ENCODE measurements at places on chromosomes 4 and X.
A peak's percentile ranks its signal among the peaks of the same experiment; 100 is the strongest.

DNA sequence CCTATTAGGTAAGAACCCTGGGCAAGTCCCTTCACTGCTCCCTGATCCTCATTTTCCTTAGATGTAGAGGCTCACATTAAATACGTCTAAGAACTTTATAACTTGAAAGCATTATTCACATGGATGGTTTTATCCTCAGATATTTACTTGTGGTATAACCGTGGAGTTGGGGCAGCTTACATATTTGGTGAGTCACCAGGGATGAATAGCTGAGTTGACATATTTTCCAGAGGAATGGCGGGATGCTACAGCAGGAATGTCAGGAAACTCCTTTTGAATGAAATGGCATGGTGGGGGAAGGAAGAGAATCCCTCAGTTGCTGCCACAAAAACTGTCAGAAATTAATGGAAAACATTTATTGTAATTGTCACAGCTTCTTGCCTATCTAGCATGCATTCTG is 165.3 kb upstream of the RPS6KA3 start:
- no peak for DNase-seq

DNA sequence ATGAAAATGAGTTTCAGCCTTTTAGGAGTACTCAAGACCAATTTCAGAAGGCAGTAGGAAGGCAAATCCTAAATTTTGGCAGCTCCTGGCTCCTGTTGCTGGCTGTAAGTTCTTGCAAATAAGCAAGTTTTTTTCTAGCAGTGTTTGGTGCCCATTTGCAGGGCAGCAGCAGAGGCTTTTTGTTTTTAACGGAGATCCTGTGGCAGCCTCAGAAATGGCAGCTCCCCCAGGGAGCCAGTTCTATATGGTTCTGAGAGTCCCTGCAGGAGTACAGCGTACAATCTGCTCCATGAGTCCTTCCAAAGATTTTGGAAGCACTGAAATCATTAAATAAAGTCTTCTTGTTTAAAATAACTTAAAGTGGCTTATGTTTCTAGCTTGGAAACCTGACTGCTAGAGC is 171.9 kb downstream of the NDST4 start:
- DNase-seq = no peak

DNA sequence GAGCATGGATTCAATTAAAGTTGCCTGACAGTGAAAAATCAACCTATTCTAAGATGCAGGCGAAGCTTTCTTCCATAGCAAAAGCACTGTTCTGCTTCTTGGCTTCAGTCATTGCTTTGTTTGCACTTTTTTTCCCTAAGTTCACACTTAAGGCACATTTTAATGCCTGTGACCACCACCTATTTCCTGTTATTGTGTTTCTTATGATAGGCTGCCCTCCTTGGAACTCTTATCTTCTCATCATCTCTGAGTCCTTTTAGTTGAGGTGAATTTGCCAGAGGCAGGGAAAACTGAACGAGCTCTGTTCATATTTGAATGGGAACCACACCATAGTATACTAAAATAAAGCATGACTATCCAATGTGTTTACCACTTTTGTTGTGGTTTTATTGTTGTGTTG is 119.8 kb downstream of the SPCS3 start:
- DNase-seq = no peak

DNA sequence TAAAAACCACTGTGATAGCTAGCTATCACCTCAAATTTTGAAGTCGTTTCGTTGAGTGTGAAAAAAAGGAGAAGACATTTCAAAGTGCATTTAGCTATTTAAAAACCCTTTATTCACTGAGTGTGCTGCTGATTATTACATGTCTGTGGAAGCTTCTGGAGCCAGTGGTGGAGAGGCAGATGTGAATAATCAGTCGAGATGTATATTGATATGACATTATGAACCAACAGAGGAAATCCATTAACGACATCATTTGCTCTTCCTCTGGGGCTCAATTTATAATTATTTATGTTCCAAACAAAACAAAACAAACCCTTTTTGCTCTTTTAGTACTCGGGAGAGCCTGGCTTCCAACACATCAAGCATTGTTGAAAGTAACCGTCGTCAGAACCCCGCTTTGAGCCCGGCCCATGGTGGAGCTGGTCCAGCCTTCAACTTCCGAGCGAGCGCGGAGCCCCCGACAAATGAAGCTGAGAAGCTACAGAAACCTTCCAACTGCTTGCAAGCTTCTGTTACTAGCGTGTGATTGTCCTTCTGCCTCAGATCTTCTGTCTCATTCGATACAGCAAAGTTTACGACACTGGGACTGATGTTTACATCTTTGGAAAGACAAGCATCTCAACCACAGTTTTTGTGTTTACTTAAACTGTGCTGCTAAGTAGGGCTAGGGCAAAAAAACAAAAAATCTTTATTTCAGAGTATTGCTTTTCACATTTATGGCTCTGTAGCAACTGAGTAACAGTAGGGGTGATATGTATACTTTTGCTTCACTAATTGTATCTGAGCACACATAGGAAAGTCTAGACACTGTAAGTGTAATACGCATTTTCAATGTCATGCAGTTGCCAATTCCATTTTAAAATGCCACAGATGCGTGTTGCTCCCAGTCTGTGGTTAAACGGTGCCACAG is 111.9 kb downstream of the STOX2 start:
- DNase-seq = no peak

DNA sequence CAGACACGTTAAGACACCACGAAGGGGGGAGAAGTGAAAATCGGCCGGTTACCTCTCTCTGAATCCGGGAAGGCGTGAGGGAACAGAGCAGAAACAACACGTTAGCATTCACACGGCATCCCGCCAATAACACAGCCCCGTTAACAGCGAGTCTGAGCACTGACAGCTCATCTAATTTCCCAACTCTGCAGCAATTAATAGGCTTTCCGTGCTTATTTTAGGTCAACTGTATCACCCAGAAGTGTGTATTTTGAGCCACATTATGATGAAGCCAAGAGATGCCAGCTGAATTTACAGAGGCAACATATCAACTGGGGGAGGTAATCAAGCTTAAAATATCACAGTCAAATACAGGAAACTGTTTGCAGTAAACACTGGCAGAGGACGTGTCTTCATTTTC is 92.6 kb downstream of the NSUN7 start:
- peak; percentile 63 for DNase-seq

DNA sequence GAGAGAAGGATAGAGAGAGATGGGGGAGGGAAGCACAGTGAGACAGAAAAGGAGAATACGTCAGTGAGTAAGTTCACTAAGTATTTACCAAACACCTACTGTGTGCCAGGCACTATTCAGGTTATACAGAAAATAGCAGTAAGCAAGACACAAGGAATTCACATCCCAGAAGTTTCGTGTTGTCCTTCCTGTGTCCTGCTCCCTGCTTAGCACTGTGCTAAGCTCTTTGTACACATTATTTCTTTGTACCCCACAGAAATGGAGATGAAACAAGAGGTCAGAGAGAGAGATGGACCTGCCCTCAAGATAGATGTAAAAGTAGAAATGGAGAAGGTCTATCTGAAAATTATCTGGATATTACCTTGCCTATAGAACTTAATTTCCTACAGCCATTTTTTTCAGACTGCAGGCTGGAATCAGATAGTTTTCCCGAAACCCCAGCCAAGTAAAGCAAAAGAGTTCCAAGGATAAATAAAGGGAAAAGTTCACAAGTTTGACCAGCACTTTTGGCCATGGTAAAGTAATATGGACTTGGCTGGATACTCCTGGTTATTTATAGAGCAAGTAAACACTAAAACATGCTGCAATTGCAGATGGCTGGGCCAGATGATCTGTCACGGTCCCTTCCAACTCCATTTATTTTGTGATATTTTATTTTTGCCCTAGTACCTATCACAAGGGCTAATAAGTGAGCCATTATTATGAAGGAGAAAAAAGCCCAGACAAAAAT is 353.7 kb upstream of the SLC7A11 start:
- DNase-seq = no peak

GRCh38 chr4:153728660-153729059 is 31.2 kb downstream of the RNF175 start:
- DNase-seq = no peak

GRCh38 chr4:6148506-6149205 is 51.7 kb downstream of the JAKMIP1 start:
- DNase-seq = peak; percentile 45

GRCh38 chr4:32884198-32884597 is 2164.0 kb downstream of the PCDH7 start:
- DNase-seq = no peak

DNA sequence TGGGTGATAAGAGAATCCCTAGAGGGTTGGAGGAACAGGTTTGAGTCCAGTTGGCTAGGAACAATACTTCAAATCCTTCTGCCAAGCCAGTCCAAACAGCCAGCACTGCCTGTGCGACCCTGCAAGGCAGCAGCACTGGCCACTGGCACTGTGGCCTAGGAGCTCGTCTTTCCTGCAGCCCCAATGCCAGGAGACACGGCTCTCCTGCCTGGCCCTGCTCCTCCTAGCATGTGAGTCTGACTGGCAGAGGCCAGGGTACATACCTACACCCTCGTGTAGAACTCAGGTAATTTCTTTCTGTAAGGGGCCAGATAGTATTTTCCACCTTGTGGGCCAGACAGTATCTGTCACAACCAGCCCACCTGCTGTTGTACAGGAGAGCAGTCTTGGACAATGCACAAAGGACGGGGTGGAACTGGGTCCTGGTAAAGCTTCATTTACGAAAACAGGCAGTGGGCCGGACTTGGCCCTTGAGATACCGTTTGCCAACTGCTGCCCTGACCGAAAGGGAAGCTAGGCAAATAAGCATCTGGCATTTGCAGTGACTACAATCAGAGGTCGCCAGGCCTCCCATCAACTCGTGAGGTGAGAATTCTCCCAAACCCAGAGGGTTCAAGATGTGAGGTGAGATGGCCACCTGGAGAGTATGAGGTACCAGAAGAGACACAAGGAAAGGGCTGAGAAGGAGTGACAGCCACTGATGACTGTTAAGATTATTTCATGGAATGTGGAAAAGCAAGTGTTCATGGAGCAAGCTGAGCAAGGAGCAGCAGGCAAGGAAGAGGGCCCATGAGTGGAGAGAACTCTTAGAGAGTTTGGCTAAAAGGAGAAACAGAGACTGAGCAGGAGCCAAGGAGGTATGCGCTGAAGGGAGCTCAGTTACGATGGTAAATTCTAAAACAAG is 29.8 kb upstream of the IRAK1 start:
- peak; percentile 44 for DNase-seq

DNA sequence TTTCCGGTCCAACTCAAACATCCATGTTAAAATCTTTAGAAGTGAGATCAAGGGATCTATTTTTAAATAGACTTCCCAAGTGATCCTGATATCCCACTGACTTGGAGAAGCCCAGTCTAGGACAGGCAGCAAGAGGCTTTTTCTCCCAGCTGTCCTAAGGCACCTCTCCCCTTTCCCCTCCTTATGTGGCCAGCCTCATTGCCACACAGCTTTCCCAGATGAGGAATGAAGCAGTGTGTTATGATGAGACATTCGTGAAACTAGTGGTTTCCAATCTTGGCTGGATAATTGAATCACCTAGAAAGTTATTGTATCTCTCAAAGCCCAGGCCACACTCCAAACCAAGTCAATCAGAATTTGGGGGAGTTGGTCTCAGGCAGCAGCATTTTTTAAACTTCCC is 16.8 kb upstream of the HSD17B13 start:
- no peak for DNase-seq

GRCh38 chrX:40371376-40371775 is 209.4 kb upstream of the ATP6AP2 start:
- no peak for DNase-seq

DNA sequence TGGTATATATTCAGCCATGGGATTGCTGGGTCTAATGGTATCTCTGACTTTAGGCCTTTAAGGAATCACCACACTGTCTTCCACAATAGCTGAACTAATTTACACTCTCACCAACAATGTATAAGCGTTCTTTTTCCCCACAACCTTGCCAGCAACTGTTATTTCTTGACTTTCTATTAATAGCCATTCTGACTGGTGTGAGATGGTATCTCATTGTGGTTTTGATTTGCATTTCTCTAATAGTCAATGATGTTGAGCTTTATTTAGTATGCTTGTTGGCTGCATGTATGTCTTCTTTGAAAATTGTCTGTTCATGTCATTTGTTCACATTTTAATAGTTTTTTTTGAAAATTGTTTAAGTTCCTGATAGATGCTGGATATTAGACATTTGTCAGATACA is 235.2 kb downstream of the HEPH start:
- DNase-seq = no peak

Data from posterior vena cava (tissue), 2 donors.